ENCODE measurements at places on chromosomes 5 and 9.

DNA sequence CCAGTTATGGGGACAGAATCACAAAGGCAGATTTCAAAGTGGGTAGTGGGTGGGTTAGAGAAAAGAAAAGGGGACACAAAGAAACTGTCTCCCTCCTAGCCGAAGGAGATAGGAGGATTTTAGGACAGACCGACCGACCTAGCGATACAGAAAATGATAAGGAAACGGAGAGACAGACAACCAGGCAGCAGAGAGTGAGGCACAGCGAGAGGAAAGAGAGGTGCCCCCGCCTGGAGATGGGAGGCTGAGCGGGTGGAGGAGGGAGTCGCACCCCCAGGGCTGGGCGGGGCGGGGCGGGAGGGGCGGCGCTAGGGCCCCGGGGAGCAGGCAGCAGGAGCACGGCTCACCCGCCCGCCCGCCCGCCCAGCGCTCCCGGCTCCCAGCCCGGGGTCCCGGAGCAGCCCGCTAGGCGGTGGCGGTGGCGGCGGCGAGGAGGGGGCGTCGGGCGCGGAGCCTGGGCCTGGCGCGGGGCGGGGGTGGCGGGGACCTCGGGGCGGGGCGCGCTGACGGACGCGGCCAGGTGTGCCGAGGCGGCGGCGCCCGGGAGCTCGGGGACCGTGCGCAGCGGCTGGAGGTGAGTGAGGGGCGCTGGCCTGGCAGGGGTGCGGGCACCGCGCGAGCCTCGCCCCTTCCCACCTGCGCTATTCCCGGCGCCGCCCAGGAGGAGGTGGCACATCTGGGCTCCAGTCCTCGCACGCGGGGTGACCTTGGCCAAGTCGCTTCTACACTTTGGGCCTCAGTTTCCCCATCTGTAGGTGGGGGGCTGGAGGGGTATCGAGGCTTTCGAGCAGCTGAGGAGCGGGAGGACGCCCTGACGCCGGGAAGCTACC, 15.9 kb upstream of the SYNPO start:
- DNase-seq: no peak

DNA sequence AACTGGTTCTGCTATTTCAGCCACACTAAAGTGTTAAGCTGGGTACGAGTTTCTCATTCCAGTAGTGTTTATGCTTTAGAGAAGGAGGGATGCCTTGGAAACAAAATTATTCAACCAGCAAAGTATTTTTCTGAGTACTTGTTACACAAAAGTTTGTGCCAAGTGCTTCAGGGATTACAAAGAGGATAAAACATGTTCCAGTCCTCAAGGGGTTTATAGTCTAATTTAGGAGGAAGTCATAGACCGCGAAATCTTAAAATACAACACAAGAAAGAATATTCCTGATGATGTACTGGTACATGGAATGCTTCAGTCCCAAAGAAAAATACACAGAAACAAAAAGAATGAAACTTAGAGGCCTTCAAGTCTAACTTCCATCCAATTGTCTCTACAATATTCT, 85.4 kb upstream of the NR4A3 start:
- DNase-seq: no peak

- DNase-seq: no peak
Observed at GRCh38 chr5:119405419-119405818, 46.9 kb upstream of the HSD17B4 start.

DNA sequence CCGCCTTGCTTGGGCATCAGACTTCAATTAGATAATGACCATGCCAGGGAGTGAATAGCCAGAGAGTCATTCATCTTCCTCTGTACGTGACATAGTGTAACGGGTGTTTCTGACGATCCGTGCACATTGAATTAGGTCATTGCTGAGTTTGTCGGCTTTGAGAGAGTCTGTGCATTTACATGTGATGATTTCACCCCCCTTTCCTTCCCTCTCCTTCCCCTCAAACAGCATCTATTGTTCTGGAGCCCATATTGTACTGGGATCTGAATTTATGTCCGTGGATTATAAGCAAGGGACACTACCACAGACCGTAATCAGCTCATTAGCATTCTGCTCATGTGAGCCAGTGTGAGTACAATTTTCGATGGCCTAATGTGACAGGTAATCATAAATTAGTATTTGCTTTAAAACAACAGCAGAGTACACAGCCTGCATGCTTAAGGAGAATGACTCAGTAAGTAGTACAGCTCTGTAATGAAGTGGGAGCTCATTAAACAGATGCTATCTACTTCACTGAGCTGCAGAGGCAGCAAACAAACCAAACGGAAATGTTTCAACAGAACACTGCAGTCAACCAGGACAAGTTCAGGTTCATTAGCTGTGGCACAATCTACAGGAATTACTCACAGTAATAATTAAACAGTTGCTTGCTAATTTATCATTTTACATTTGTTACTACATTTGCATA, 302.1 kb downstream of the CSNK1G3 start:
- DNase-seq: no peak

- DNase-seq: no peak
Observed at GRCh38 chr5:53099546-53099945, 10.0 kb downstream of the MOCS2 start.

DNA sequence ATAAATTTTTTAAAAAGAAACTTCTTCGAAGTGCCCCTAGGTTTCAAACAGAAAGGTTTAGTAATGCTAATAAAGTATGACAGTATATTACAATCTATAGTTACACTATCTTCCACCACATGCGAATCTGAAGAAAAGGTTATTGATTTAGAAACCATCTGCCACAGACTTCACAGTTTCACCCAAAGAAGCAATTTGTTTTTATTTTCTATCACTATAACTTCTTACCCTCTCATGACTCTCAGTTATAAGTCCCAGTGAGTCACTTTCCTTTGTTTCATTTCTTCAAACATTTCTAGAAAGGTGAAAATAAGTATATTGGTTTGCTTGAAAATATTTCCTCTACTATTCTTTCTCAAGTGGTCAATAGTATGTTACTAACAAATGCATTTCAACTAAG, 93.6 kb downstream of the MCTP1 start:
- no peak for DNase-seq

DNA sequence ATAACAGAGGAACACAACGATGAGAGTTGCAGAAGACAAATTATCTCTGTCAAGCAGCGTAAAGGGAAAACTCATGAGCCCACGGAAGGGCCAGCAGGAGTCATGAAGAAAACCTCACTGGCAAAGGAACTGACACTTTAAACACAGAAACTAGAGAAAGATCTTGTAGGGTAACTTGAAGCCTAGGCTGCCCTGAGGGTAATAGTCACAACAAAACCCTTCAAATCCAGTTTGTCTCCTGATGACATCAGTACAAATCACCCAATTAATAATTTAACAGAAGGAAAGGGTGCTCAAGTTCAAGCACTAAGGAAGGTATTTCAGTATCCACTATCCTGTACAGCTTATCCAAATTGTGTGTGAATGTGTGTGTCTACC, 549.1 kb downstream of the MTRR start:
- DNase-seq: no peak

DNA sequence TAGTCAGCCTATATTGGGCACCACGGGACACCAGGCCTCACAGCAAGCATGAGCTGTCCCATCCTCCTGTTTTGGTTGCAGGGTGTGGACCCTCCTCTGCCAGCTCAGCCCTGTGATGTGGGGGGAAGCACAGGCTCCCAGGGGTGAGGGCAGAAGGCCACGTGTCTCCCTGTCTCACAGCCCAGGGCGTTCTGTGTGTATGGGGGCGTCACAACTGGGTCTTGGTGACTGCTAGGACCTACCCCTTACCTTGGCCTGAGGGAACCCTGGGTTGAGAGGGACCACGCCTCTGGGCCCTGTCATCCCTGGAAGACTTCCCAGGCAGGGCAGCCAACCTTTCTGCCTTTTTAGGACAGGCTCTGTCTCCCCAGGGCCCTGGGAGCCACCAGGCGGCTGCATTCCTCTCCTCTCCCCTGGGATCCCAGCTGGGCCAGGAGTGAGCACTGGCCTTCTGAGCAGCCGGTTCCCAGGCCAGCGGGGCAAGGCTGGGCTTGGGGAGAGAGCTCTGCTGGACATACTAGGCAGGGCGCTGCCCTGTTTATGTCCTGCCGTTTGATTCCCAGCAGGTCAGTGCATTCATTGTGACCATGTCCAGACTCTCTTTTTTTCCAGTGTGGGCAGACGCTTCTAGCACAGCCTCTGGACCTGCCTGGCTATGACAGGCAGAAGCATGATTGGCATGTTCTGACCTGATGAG, 97.4 kb downstream of the DAB2IP start:
- no peak for DNase-seq
